Left ventricle myocardium inferior (tissue), 1 donor: ENCODE measurements at places on chromosomes 2 and 18.

GRCh38 chr18:25187521-25188192 lies 164.3 kb downstream of the ZNF521 start:
- no peak for DNase-seq

- no peak for DNase-seq
Observed at GRCh38 chr18:7523772-7524171, 43.3 kb upstream of the PTPRM start.

DNA sequence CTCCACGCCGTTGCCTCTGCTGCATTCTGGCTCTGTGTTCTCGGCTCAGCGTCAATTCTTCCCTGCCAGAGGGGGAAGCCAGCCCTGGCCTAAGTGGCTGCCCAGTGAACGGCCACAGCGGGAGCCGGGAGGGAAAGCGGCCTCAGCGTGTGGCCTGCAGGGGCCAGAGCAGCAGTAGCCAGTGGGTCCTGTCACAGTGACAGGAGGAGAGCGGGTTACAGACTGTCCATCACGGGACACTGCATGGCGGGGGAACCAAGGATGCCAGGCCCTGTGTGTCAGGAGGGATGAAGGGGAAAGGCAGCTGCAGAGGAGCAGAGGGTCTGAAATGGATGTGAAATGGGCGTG lies 39.7 kb downstream of the PDIA6 start:
- no peak for DNase-seq

DNA sequence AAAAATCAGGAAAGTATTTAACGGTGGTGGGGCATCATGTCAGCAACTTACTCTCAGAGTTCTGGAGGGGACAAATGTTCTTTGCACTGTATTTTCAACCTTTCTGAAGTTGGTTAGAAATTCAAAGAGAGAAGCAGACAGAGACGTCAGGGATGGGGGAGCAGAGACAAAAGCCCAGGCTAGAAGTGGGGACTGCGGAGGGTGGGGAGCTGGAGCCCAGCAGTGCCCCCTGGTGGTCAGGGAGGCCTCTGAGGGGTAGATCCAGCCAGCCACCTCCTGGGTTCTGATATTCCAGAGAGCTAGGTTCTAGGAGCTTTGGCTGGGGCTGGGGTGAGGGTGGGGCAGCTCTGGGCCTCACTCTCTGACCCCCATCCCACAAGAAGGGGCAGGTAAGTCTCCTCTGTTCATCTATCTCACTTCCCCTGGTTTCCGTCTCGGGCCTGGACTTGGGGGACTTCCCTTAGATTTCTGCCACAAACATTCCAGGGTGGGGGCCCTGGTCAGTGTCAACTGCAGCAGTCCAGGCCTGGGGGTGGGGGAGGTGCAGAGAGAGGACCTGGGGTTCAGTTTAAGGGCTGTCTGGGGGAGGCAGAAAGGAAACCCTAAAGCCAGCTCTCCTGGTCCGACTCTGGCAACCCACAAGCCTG lies 8.9 kb downstream of the TNS1 start:
- DNase-seq = peak; percentile 70

DNA sequence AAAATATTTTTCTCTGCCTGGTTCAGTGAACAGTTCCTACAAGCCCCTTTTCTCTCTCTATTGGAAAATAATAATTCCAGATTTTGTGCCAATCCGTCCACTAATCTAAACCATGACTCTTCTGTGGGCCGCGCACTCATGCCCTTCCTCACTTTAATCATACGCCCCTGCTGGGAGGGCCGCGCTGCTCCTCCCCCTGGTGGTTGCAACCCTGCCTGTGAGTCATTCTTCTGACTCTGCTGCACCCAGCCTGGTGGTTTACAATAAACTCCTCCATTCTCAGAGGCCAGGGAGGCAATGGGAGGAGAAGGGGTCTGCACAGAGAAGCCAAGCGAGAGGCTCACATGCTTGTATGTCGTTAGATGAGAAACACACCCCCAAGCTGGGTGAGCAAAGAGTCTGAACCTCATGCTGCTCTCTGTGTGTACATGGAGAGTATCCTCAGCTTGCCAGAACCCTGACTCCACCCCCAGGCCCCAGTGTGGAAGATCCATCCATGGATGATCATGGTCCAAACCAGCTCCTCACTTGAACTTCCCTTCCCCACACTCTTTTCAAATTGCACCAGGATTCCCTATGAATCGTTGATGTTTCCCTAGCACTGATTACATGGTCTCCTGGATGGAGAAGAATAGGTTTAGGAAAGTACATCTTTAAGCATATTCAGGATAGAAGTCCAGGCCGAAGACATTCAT lies 228.9 kb downstream of the ANKRD30B start:
- DNase-seq = no peak

DNA sequence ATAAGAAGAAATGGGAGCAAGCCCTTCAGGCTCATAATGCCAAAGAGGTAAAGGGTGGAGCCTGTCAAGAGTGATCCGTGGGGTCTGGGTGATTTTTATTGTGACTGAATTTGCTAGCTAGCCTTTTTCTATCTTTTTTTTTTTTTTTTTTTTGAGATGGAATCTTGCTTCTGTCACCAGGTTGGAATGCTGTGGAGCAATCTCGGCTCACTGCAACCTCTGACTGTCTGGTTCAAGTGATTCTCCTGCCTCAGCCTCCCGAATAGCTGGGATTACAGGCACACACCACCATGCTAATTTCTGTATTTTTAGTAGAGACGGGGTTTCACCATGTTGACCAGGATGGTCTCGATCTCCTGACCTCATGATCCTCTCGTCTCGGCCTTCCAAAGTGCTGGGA lies 29.1 kb downstream of the DRC1 start:
- no peak for DNase-seq

GRCh38 chr18:21194871-21195771 lies 46.9 kb upstream of the GREB1L start:
- DNase-seq = no peak

DNA sequence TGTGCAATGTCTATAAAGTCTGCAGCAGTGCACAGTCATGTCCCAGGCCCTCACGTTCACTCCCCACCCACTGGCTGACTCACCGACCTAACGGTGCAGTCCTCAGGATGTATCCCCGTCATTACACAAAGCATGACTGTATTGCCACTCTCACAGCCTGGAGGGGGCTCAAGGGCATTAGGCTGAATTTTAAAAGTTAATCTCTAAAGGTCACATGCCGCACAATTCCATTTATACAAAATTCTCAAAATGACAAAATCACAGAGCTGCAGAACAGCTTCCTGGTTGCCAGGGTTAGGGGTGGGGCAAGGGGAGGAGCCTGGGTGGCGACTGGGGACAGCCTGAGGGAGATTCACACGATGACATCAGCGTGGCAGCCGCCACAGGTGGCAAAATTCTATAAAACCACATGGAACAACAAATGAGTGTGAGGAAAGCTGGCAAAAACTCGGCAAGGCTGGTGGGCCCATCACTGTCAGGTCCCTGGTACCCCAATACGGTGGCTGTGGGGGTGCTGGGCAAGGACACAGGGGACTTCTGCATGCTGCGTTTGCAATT lies 97.6 kb downstream of the NDUFA10 start:
- DNase-seq = peak; percentile 14

DNA sequence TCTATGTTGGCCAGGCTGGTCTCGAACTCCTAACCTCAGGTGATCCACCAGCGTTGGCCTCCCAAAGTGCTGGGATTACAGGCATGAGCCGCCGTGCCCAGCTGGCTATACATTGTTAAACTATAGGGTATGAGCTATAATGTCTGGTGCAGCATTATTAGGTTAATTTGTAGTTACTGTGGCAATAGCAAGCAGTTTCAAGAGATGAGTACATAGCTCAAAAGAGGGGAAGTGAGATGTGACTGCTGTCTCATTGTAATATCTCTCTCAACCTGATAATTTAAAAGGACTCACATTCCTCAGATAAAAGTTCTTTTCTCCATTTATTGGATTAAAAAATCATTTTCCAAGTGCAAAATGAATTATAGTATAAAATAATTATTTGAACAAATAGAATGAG lies 116.4 kb downstream of the INO80D start:
- DNase-seq = no peak

DNA sequence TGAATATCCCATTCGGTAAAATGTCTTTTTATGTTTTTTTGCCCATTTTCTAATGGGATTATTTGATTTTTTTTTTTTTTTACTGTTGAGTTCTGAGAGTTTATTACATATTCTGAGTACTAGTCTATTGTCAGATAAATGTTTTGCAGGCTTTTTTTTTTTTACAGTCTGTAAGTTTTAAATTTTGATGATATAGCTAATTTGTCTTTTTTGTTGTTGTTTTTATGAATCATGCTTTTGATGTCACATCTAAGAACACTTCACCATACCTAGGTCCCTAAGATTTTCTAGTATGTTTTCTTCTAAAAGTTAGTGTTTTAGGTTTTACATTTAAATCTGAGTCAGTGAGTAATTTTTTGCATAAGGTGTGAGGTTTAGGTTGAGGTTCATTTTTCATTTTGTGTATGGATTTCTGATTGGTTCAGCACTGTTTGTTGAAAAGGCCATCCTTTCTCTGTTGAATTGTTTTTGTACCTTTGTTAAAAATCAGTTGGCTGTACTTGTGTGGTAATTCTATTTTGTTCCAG lies 40.7 kb downstream of the PTPN4 start:
- DNase-seq = no peak

DNA sequence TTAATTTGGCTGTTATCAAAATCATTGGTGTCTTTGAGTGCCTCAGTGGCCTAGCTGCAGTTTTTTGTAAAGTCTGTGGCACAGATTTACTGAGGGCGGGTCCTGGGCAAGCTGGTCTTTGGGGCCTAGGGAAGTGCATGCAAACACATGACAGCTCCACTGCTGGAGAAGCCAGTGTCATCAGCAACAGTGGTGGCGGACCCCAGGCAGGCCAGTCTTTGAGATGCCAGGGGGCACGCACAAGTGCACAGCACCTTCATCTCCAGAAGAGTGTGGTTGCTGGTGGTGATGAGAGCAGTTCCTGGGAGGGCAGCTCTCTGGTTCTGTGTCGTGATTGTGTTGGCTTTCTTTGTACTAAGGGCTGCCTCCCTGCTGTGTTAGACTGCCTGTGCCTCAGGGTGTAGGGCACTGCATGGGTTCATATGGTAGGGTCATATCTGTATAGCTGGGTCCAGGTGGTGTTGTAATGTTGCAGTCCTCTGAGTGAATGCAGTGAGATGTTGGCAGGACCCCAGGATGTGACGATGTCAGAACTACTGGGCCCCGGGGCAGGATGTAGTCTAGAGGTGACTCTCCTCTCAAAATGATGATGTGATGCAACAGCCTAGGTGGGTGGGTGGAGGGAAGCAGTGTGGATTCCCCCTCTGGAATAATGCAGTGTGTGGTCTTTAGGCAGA lies 646.7 kb upstream of the CDH2 start:
- no peak for DNase-seq

DNA sequence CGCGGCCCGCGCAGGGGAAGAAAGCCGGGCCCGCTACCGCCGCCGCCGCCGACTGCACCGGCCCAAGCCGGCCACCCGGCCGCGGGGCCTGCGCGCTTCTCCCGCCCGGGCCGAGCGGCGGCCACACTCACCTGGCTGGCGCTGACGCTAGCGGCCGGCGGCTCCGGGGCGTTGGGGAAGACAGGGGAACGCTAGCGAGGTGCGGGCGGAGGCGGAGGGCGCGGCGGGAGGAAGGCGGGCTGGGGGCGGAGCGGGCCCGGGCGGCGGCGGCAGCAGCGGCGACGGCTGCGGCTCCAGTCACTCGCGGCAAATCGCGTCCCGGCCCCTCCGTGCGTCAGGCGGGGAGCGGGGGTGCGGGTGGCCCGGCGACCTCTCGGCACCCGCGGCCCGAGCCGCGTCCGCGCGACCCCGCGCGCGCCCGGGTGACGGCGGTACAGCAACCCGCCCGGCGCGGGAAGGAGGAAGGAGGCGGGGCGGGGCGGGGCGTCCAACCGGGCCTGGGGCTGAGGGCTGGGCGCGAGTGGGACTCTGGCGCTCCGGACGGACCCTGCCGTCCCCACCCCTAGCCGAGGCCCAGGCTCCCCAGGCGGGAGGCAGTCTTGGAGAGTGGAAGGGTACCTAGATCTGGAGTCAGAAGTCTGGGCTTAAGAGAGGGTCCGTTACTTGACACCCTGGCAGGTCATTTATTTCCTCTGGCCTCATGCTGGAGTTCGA lies at the start of gene SESTD1:
Gene SESTD1 (minus strand): TSS at position 465 of the 714 bp plus-strand sequence. CDS start 72,991 bp downstream, outside the sequence.
- DNase-seq = peak; percentile 77

DNA sequence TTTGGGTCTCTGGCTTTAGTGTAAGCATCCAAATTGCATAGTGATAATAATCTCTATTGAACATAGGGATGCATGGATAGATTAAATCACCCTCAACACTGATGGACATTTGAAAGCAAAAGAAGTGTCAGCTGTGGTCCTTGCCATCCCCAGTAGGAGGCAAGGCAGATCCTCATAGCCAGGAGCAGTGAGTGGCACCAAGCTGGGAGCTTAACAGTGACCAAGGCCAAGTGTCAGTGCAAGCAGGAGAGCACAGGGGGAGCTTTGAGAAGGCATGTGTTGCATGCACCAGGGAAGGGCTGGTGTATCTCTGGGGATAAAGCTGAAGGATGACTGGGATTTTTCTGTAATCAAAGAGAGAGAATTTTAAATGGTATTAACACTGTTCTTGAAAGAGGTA lies 14.7 kb downstream of the SLC14A1 start:
- no peak for DNase-seq

- DNase-seq = no peak
Observed at GRCh38 chr2:29130295-29130694, 15.1 kb downstream of the CLIP4 start.

DNA sequence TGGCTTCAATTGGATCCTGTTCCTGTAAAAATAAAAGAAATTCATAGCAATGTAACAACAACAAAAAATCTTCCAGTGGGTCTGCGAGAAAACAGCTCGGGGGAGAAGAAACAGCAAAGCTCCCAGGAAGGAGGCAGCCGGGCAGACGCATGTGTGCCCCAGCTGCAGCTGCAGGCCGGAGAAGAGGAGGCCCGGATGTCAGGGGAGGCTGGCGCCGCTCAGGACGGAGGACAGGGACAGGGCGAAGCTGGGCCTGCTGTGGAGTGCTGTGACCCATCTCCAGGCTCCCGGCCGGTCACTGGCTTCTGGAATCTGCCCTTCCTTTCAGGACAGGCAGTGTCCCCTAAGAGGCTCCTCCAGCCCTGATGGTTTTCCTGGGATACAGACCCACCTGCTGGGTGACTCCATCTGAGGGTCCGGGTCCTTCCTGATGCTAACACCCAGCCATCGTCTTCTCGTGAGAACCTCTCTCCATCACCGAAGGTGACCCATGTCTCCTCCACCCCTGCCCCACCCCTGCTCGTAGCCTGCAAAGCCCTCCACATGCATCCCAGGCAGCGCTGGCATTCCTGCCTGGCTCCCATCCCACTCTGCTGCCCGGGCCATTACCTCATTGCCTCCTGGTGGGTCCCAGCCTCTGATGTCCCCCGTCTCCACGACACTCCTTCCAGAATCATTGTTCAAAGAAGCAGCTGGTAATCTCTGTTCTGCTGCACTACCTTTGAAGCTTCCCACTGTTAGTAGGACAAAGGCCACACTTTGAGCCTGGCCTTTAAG lies 145.4 kb upstream of the TWIST2 start:
- DNase-seq = no peak

- DNase-seq = no peak
Observed at GRCh38 chr2:168157926-168158325, 89.5 kb downstream of the STK39 start.

- no peak for DNase-seq
Observed at GRCh38 chr2:39325966-39326365, 82.2 kb upstream of the CDKL4 start.

GRCh38 chr2:21070341-21071257 lies 26.7 kb upstream of the APOB start:
- no peak for DNase-seq

GRCh38 chr18:5969355-5969988 lies 74.2 kb upstream of the TMEM200C start:
- no peak for DNase-seq

- no peak for DNase-seq
Observed at GRCh38 chr2:122180972-122181371, 425.5 kb downstream of the TSN start.
